Activated CD4-positive, alpha-beta T cell treated with anti-CD3 and anti-CD28 coated beads, Interleukin-2, amount 10 ng/mL, durations not matched to agents 7 days and 5 days (primary cell): ENCODE measurements at places on chromosomes 16 and 17.
A peak's percentile ranks its signal among the peaks of the same experiment; 100 is the strongest.

GRCh38 chr17:13568582-13569397, 32.9 kb downstream of the HS3ST3A1 start:
- DNase-seq = no peak

DNA sequence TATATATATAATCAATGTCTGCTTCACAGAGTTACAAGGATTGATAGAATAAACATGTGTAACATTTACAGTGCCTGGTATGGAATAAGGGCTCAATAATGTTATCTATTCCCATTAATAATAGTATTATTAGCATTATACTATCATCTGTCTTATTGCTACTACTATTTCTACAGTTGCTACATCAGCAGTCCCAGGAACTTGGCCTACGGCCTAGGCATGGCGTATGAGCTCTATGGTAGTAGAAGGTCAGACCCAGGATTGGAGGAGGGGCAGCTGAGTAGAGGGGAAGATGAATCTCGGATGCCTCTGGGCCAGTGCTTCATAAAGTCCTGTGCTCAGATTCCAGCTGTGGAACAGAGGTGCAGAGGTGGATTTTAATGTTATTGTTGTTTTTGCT, 146.3 kb upstream of the TBX2 start:
- no peak for DNase-seq

GRCh38 chr17:82060001-82060380, 5.6 kb downstream of the DUS1L start:
- DNase-seq = no peak

- peak; percentile 40 for DNase-seq
Measured at GRCh38 chr17:75652934-75653549, 13.9 kb downstream of the RECQL5 start.

- DNase-seq = no peak
Measured at GRCh38 chr17:5931616-5932015, 138.6 kb upstream of the WSCD1 start.

DNA sequence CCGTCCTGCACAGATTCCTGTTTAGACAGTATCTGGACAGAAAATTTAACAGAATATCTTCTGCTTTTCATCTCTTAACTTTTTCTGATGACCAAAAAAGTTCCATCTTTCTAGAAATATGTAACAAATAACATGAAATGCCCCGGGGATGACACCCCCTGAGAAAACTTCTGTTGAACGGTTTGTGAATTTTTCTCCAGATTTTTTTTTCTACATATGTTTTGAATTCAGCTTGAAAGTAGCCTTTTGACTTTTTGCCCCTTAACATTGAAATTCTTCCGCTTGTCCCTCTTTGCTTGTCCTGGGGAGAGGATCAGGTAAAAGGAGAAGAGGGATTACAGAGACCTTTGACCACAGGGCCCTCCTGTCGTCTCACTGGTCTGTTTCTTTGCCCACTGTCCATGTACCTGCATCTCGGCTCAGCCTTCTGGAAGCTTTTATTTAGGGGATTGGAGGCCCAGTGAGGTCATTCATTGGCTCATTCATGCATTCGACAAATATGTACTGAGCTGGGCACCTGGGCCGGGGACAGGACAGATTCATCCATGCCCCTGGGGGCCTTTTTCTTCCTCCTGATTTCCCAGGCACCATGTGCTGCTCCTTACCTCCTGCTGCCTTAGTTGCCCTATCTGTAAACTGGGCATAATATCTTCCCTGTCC, 19.6 kb upstream of the CPNE2 start:
- no peak for DNase-seq

- no peak for DNase-seq
Measured at GRCh38 chr16:85136702-85137322, 24.5 kb upstream of the CIBAR2 start.

DNA sequence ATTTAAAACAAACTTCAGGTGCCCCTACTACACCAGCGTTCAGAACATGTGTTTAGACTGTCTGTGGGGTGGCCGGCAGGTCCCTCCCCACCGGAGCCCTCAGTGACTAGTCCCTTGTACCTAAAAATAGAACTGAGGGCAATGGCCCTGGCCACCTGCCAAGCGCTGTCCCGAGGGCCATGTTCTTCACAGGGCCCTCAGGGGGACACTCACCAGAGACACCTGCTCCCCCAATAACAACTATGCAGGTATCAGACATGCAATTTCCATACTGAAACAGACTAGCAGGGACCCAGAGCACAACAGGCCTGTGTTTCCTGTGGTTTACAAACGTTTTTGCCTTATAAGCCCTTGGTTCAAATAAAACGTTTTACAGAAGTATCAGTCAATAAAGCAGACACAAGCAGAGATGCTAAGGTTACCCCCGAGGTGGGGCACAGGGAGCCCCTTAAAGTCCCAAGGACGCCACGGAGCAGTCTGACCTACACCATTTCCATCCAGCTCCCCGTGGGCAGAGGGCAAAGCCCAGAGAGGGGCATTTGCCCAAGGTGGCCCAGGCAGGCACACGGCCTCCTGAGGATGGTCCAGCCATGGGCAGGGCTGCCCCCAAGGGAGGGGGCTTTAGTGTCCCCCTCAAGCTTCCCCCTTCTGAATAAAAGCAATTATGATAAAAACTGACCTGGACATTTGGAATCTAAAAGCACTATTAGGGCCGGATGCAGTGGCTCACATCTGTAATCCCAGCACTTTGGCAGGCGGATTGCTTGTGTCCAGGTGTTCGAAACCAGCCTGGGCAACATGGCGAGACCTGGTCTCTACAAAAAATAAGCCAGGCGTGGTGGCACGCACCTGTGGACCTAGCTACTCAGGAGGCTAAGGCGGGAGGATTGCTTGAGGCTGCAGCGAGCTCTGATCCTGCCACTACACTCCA, 896 bp upstream of the MYLK3 start:
- DNase-seq = no peak
